ENCODE measurements at places on chromosomes 16 and 17.

GRCh38 chr17:55442953-55443683, 21.5 kb upstream of the MMD start:
- no peak for DNase-seq

- no peak for DNase-seq
Observed at GRCh38 chr17:59719526-59719925, 12.1 kb downstream of the VMP1 start.

DNA sequence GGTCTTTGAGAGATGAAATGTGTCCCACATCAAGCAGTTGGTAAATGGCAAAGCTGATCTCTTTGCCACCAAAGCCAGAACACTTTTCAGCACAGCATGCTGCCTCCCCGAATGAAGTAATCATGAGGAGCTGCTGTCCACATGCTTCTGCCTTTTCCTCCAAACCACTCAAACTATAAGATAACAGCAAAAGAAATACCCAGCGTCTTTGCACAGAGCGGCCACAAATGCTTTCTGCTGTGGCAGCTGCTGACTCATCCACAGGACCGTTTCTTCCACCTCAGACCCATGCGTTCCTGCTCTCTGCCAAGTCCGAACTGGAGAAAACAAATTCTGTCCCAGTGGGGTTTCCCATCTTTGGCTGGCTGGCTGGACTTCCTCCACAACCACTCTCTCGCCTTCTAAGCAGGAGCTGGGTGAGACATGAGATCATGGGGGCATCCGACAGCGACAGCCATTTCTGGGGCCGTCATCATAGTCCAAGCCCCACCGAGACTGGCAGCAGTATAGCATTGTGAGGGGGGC, 27.1 kb downstream of the TBC1D3B start:
- no peak for DNase-seq

DNA sequence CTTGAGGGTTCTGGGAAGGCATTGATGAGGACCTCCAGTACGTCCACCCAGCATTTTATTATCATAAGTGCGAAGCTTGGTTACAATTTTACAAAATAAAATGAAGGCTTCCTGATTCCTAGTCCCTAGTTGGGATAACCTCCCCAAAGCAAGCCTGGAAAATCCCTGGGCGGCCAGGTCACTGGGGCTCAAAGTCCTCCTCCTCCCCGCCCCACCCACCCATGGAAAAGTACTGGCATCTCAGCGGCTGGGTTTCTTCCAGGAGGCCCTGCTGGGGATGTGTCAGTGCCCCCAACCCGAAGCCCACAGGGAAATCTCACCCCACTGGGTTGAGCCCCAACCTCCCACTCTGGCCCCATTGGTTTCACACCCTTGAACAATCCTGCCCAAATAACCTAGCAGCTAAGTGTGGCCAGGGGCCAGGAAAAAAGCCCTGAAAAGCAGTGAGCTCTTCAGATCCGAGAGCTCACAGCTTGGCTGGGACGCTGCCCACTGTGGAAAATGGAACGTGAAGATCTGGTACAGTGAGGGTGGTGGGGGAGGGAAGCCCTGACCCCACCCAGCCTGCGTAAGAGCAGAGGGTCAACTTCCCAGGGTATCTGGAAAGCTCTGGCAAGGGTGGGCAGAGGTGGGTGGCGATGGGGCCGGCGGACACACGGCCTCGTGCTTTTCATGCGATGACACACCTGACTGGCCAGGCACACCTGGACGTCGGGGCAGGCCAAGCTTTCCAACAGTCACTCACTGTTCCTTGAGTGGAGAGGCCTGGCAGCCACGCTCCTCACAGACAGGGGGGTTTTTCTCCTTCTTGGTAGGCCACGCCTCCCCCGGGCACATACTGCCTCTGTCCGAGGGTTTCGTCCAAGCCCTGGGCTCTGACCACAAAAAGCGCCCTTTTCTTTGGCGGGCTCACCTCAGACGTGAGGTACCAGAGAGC, 324.5 kb downstream of the SOX9 start:
- no peak for DNase-seq

DNA sequence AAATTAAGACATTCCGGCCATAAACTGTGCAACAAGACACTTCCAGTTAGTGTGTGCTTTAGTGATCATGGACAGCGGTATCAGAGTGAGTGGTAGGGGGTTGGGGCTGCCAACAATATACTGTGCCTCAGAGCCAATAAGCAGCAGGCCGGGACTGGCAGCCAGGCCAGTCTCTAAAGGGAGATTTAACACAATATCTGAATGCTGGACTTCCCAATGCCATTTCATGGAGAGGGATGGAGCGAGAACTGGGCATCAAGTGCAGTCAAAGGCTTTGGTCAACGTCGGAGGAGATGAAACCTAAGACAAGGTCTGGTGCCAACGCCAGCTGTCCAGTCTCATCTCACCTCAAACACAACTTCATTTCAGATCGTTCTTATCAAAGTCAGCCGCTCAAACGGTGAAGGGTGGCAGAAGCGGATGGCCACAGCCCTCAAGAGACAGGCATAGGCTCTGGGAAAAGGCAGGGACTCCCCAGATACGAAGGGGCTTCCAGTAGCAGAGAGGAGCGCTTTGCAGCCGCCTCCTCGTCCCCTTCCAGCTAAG, 935 bp downstream of the USP32 start:
- DNase-seq = no peak

DNA sequence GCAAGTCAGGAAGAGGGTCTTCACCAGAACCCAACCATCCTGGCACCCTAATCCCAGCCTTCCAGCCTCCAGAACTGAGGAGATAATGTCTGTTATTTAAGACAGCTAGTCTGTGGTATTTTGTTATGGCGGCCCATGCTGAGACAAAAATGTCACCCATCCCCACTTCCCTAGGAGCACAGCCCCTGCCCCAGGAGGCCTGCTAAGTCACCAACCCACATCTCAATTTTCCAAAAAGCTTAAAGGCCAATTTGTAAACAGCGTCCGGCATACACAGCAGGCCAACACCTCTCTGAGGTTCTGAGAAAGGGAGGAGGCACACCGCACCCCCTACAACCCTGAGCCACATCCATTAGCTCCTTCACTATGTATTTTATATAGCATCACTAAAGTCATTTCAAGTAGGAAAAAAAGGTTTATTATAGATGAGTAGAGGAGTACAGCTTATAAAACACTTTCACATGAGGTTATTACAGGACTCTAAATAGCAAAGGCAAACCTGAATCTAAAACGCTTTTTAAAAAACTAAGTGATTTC, 6.9 kb downstream of the TMEM170A start:
- DNase-seq = no peak

GRCh38 chr17:32795339-32795979, 81.5 kb downstream of the MYO1D start:
- no peak for DNase-seq

GRCh38 chr17:65074778-65075250, 18.3 kb upstream of the GNA13 start:
- no peak for DNase-seq

- no peak for DNase-seq
Observed at GRCh38 chr16:87874639-87875427, 5.5 kb upstream of the SLC7A5 start.

GRCh38 chr17:17018021-17018441, 24.2 kb upstream of the MPRIP start:
- DNase-seq = no peak

- DNase-seq = no peak
Observed at GRCh38 chr17:17203173-17203730, 2.9 kb downstream of the PLD6 start.

DNA sequence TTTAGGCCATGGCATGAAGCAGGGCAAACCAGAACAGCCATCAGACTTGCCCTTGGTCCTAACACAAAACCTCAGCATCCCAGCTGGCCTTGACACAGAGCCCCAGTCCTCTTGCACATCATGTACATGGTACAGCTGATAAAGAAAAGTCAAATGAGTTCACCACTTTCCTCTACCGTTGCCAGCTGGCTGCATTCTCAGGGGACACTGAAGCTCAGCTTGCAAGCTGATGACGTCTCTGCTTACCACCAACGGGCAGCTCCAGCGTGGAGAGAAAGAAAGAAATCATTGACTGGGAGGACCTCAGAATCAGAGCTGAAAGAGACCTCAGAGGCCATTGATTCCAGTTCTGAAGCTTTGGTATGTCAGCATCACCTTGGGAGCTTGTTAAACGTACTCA, 80.7 kb upstream of the CES5A start:
- DNase-seq = no peak

- DNase-seq = no peak
Observed at GRCh38 chr17:76208120-76208519, 32.2 kb downstream of the RNF157 start.

GRCh38 chr17:17947309-17947708, 24.9 kb downstream of the TOM1L2 start:
- no peak for DNase-seq

DNA sequence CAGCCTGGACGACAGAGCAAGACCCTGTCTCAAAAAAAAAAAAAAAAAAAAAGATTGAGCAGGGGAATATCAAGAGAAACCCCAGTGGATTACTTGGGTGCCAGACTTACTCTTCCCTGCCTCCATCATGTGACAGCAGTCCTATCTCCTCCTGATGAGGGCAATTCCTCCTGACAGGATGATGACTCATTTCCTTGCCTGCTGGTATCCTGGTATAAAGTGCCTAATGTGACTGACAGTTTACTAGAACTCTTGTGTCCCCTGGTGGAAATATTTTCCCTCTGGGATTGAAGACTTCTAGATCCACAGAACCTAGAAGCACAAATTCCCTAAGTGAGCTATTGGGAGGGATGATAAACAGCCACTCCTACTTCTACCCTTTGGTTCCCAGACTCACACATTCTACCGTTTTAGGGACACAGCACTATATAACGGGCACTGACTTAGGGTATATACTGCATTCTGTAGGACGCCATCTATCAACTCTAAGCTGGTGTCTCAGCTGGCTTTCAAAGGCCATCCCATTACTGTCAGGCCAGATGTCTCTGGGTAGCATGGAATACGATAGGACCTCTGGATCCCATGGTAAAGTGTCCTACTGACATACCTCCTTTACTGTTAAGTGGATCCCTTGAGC, 114.6 kb upstream of the MED13 start:
- DNase-seq = no peak

GRCh38 chr16:21160276-21160675, 1.8 kb downstream of the LDAF1 start:
- DNase-seq = no peak

GRCh38 chr17:13587487-13588338, 14.0 kb downstream of the HS3ST3A1 start:
- DNase-seq = no peak

GRCh38 chr16:56260378-56261160, 69.3 kb downstream of the GNAO1 start:
- no peak for DNase-seq

DNA sequence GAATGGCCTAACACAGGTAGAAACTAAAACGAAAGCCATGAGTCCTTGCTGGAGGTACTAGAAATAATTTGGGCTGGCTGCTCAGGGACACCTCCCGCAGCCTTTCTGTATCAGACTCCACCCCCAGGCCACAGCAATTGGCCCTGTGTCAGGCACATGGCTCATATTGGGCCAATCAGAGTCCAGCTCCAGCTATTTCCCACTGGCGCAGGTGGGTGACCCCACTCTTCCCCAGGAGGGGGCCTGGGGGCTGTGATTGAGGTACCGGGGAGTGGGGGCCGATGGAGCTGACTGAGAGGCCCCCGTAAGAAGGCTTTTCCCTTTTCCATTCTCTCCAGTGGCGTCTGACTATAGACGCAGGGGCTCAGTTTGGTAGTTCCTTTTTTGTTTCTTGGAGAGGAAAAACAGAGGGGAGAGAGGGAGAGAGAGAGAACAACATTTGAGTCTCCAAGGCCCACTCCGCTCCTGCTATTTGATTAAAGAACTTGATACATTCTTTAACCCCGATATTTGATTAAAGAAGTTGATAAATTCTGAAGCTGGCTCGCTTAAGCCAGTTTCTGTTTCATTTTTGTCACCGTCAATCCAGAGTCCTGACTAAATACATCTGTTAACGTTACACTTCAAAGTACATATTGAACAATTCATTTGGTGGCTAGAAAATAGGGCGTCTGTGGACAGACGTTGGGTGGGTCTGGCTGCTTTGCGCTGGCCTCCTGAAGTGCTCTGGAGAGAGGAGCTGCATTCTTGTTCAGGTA, 26.3 kb downstream of the FOXL1 start:
- no peak for DNase-seq

GRCh38 chr17:7017827-7018200, 5.0 kb upstream of the BCL6B start:
- no peak for DNase-seq

- no peak for DNase-seq
Observed at GRCh38 chr16:49441366-49441780, 67.8 kb downstream of the C16orf78 start.

DNA sequence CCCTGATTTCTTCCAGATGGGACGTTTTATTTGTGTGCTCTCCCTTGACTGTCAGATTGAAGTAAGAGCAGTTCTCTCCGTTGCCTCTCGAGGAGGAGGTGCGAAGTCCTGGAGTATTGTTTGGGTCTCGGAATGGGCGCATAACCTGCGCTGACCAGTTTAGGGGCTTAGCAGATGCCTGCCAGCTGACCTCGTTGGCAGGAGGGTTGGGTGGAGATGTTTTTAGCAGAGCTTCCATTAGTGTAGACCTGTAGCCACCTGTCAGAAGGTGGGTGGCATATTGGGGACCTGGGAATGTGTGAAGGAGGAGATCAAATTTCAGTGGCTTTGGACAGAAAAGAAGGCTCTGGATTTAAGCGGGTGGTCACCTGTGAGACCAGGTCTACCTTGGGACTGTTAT, 3.6 kb downstream of the RASD1 start:
- DNase-seq = no peak

- DNase-seq = no peak
Observed at GRCh38 chr17:78176548-78177025, 8.2 kb downstream of the SYNGR2 start.

DNA sequence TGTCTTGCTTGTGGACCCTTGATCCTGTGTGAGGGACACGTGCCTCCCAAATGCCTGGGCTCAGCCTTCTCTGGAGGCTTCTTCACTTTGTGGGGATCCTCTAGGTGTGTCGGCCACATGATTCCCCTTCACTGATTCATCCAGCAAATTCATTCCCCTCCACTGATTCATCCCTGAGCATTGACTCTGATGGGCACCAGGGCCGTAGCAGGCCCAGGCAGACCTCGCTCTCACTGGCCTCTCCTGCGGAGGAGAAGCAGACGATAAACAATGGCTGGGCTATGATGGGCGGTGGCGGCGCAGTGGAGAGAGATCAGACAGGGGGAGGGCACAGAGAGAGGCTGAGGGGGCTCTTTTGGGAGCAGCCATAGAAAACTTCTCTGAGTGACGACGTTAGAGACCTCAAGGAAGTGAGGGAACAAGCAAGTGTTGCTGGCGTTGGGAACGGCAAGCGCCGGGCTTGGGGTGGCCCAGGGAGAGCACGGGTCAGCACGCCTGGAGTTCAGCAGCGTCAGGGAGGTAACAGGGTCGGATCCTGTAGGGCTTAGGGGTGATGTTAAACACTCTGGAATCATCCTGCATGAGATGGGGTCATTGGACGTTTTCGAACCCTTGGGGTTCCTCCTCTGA, 17.5 kb upstream of the RPTOR start:
- DNase-seq = no peak

- DNase-seq = no peak
Observed at GRCh38 chr16:65500007-65500406, 378.1 kb upstream of the CDH11 start.

All from cortex of kidney (tissue), 1 donor.